ENCODE measurements at places on chromosomes 6 and 20. TPM values are rescaled to one million over a fixed set of nuclear protein-coding genes. Genes with fewer than 3 reads are reported as not detected.

The ROS1 gene
- 63.0 TPM for total RNA-seq

The ECT2L gene
- total RNA-seq, result not detected

The MAS1 gene
- total RNA-seq, result not detected

The KCNK16 gene
- not detected for total RNA-seq

The LGSN gene
- total RNA-seq, result not detected

The CALHM4 gene
- total RNA-seq, result not detected

The MLN gene
- not detected for total RNA-seq

The C20orf202 gene
- not detected for total RNA-seq

The LIME1 gene
- 16.0 TPM for total RNA-seq

The QKI gene
- 272 TPM for total RNA-seq

The CRIP3 gene
- total RNA-seq, result not detected

The GSTA3 gene
- not detected for total RNA-seq

The PHACTR3 gene
- 4.5 TPM for total RNA-seq

The ATP9A gene
- total RNA-seq, result 7.3 TPM

The GPRC6A gene
- not detected for total RNA-seq

The PTCHD4 gene
- total RNA-seq, result 8.4 TPM

The FIG4 gene
- total RNA-seq, result 9.5 TPM

The TNF gene
- total RNA-seq, result not detected

The CALHM6 gene
- total RNA-seq, result not detected

The DZANK1 gene
- total RNA-seq, result 3.0 TPM

The TUBB2B gene
- 0.54 TPM for total RNA-seq

The RAET1L gene
- total RNA-seq, result 1.2 TPM

The FRS3 gene
- total RNA-seq, result 3.9 TPM

Measured in MCF 10A (cell line).